ENCODE measurements at places on chromosomes 1 and 21. TPM values are rescaled to one million over a fixed set of nuclear protein-coding genes. Genes with fewer than 3 reads are reported as not detected.
A peak's percentile ranks its signal among the peaks of the same experiment; 100 is the strongest.

The TEX35 gene
- not detected for total RNA-seq

The EXOC8 gene
- total RNA-seq: 18.2 TPM

DNA sequence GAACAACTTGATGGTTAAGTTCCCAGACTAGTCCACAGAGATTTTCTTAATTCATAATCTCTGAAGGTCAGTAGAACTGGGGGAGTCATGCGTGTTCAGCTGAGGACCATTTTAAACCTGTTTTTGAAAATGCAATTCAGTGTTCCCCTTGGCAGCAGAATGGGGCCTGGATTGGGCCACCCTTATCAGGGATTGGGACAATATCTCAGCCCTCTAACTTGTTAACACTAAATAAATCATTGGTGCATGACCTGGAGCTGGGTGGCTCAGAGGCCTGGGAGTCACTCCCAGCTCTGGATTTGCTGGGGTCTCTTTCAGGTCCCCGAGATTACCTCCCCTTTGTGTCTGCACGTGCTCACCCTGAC, 55.3 kb downstream of the MRPS6 start:
- H3K36me3 ChIP-seq: peaks cover 80% of the 10 kb centered on the region
- H3K4me3 ChIP-seq: peak overlapping the region; percentile 1
- peaks cover 73% of the 10 kb centered on the region for H3K4me1 ChIP-seq
- H3K27ac ChIP-seq: peak overlapping the region; percentile 83
- no peak for DNase-seq

The LGR6 gene
- total RNA-seq: 0.08 TPM

DNA sequence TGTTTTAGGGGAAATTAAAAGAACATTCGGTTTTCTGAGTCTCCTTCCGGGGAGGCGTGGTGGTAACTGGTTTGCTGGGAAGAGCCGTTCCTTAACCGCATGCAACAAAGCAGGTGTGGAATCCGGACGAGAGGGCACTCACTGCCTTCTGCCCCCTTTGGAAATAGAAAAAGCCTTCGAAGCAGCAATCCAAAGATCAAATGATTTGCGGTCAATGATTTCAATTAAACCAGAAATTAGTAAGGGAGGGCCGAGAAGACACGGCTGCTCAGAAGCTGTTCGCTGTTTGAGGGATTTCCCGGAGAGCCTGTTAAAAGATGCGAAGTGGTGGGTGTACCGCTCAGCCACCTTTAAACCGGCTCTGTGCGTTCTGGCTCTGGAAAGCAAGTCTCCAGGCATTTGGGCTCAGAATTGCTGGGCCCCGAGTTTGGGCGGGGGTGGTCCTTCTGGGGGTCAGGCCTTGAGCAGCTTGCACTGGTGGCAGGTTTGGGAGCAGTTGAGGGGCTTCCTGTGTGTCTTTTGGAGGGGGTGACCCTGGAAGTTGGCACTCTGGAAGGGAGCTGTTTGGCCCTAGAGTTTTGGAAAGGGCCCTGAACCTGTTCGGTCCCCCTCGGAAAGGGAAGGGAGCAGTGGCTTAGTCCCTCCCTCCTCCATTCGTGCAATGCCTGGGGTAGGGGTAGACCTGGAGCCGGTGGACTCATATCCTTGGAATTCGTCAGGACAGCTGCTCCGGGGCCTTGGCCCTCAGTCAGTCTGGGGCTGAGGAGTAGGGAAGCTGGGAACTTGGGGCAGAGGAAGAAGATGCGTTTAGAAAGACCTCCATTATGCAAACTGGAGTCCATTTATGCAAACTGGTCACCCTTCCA, 3.1 kb downstream of the SIM2 start:
- no peak overlapping the region for H3K27ac ChIP-seq
- peaks cover 2% of the 10 kb centered on the region for H3K36me3 ChIP-seq
- peaks cover 33% of the 10 kb centered on the region for H3K4me1 ChIP-seq
- no peak for DNase-seq
- H3K27me3 ChIP-seq: peaks cover 70% of the 10 kb centered on the region

- no peak overlapping the region for H3K27ac ChIP-seq
- H3K4me1 ChIP-seq: no peaks in the 10 kb centered on the region
- H3K36me3 ChIP-seq: no peaks in the 10 kb centered on the region
- no peak for DNase-seq
- H3K4me3 ChIP-seq: no peak overlapping the region
- no peaks in the 10 kb centered on the region for H3K27me3 ChIP-seq
Observed at GRCh38 chr1:245837718-245838117, 669.4 kb downstream of the SMYD3 start.
